ENCODE measurements at places on chromosomes 6 and 20.

- no peak for DNase-seq
These were observed 309.1 kb upstream of the IMPG1 start for GRCh38 chr6:76381612-76382011.

- no peak for DNase-seq
These were observed 93.5 kb downstream of the TMEM200A start for GRCh38 chr6:130459316-130459715.

DNA sequence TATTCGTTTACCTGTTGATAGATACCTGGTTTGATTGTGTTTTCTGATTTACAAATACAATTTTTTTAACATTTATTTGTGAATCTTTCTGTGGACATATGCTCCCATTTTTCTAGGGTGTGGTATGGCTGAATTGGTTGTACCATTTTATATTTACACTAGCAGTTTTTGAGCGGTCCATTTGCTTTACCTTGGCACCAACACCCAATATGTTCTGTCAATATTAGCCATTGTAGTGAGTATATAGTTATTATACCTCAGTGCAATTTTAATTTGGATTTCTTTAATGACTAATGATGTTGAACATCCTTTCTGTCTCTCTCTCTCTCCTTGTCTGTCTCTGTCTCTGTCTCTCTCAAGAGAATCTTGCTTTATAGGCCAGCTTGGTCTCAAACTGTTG lies 278.5 kb downstream of the CDKAL1 start:
- DNase-seq = no peak

GRCh38 chr6:166707045-166707444 lies 80.0 kb upstream of the RPS6KA2 start:
- DNase-seq = peak; percentile 19

GRCh38 chr6:142485256-142485655 lies 183.4 kb downstream of the ADGRG6 start:
- no peak for DNase-seq

GRCh38 chr6:16244869-16245451 lies 6.6 kb downstream of the GMPR start:
- no peak for DNase-seq

Data from GM19239 (cell line).